K562 (cell line): ENCODE measurements at places on chromosomes 12 and 14. TPM values are rescaled to one million over a fixed set of nuclear protein-coding genes. Genes with fewer than 3 reads are reported as not detected.

DNA sequence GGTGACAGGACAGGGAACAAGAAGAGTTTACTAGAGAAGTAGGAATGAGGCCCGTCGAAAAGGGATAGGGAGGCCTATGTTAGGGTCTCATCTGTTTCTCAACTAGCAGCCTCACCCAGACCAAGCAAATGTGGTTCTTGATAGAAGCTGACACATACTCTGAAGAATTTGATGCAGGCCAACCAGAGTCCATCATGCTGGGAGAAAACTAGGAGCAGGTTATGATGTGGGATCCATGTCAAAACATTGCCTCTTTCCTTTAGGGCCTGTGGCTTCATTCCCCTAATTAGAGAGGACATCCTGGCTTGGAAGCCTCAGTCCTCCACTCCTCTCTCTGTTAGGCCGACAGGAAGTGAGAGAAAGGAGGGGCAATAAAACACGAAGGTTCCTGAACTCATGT, 122.8 kb downstream of the NTF3 start:
- H3K27me3 ChIP-seq = no peaks in the 10 kb centered on the region
- H3K4me3 ChIP-seq = no peak overlapping the region
- H3K36me3 ChIP-seq = no peaks in the 10 kb centered on the region
- no peak for DNase-seq
- no peak overlapping the region for H3K27ac ChIP-seq
- H3K4me1 ChIP-seq = no peaks in the 10 kb centered on the region

GRCh38 chr12:127620735-127621355, 646.1 kb upstream of the TMEM132C start:
- H3K27me3 ChIP-seq = no peaks in the 10 kb centered on the region
- H3K4me1 ChIP-seq = no peaks in the 10 kb centered on the region
- H3K36me3 ChIP-seq = no peaks in the 10 kb centered on the region
- no peak overlapping the region for H3K4me3 ChIP-seq
- H3K27ac ChIP-seq = no peak overlapping the region

OR4E2 gene
- total RNA-seq = not detected in 2 replicates

GRCh38 chr12:101876322-101876860, 989 bp upstream of the DRAM1 start:
- H3K36me3 ChIP-seq = no peaks in the 10 kb centered on the region
- no peak for DNase-seq
- peak overlapping the region; percentile 58; the same call in 1 of the 2 replicates for H3K4me3 ChIP-seq
- peak overlapping the region; percentile 87; the same call in 2 of the 3 replicates for H3K27ac ChIP-seq

DNA sequence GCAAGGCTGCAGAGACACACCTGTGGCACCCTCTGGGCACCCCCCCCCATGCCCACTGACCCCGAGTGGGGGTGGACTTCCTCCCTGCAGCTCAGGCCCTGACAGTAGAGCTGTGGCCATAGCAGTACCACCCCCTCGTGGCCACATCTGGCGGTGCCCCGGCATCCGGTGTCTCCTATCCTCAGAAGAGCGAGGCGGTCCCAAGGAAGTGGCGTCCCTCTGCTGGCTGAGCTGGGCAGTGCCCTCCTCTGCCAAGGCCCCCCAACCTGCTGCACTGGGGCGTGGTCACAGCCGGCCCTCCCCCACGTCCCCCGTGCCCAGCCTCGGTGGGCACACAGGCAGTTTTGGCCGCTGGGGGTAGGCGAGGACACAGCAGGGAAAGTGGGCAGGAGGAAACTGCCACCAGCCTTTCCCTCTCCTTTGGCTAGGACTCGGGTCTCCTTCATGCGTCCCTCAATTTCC, 6.0 kb upstream of the SLC6A12 start:
- peaks cover 3% of the 10 kb centered on the region for H3K27me3 ChIP-seq
- no peak overlapping the region for H3K4me3 ChIP-seq
- no peaks in the 10 kb centered on the region for H3K36me3 ChIP-seq
- no peak overlapping the region for H3K27ac ChIP-seq
- peak; percentile 74 for DNase-seq

GRCh38 chr14:38202444-38203191, 5.1 kb upstream of the SSTR1 start:
- H3K27ac ChIP-seq = no peak overlapping the region
- H3K36me3 ChIP-seq = no peaks in the 10 kb centered on the region
- no peaks in the 10 kb centered on the region for H3K27me3 ChIP-seq
- H3K4me1 ChIP-seq = no peaks in the 10 kb centered on the region
- DNase-seq = no peak

GRCh38 chr12:132513070-132513398, 23.1 kb downstream of the FBRSL1 start:
- no peak overlapping the region for H3K4me3 ChIP-seq
- no peaks in the 10 kb centered on the region for H3K27me3 ChIP-seq
- peaks cover 64% of the 10 kb centered on the region for H3K4me1 ChIP-seq
- DNase-seq = no peak

DNA sequence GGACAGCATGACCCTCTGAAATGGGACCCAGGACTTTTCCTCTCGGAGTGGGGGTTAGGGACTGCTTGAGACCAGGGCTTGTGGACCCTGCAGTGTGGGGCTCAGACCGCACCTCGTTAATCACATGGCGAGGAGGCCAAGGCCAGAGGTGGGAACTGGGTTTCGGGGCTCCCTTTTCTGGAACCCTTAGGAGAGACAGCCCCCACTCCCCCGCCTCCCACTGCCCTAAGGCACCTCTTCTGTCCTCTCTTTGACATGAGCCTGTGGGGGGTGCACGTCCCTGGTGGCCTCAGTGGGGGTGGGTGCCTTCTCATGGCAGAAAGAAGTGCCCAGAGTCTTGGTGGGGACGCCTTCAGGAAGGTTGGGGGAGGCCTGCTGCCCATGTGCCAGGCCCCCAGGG, 24.3 kb downstream of the RTL1 start:
- H3K36me3 ChIP-seq = no peaks in the 10 kb centered on the region
- no peaks in the 10 kb centered on the region for H3K4me1 ChIP-seq
- H3K27me3 ChIP-seq = no peaks in the 10 kb centered on the region
- no peak overlapping the region for H3K4me3 ChIP-seq
- DNase-seq = no peak

GRCh38 chr12:93595351-93595750, 22.9 kb downstream of the SOCS2 start:
- H3K27me3 ChIP-seq = no peaks in the 10 kb centered on the region
- H3K4me1 ChIP-seq = peaks cover 4% of the 10 kb centered on the region; the same call in 1 of the 2 replicates
- no peak for DNase-seq
- H3K27ac ChIP-seq = peak overlapping the region; percentile 21; the same call in 2 of the 3 replicates

DNA sequence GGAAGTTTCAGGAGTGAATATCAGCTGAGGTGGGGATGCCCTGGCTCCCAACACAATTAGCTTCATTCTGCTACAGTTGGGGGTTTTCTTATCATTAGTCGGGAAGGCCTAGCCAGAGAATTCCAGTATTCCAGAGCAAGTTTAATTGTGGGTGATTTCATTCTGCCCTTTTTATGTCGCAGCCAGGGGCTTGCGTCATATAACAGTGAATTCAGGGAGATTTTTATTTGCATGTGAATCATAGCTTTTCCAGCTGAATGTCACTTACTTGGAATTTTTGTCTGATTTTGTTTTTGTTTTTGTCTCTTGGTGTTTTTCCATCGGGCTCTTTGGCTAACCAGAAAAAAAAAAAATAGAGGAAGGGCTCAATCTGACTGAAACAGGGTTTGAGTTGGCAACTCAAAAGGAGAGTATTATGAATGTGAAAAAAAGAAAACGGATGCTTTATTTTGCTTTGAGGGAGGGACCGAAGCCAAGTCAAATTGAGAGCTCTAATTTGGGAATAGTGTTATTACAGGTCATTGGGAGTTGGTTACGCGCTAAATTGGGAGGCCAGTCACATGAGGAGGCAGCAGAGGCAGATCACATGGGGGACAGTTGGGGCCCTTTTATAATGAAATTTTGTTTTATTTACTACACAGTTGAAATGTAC, 119.4 kb downstream of the SAMD4A start:
- H3K4me1 ChIP-seq = no peaks in the 10 kb centered on the region; the same call in 1 of the 2 replicates
- H3K27ac ChIP-seq = no peak overlapping the region
- no peaks in the 10 kb centered on the region for H3K27me3 ChIP-seq
- peaks cover 18% of the 10 kb centered on the region; the same call in 2 of the 3 replicates for H3K36me3 ChIP-seq
- H3K4me3 ChIP-seq = no peak overlapping the region
- DNase-seq = no peak

- no peaks in the 10 kb centered on the region for H3K36me3 ChIP-seq
- DNase-seq = no peak
- H3K4me3 ChIP-seq = no peak overlapping the region
- H3K27me3 ChIP-seq = no peaks in the 10 kb centered on the region
Observed at GRCh38 chr12:99138393-99138792, 493.3 kb downstream of the APAF1 start.

PRB3 gene
- total RNA-seq = not detected in 2 replicates

KRT74 gene
- total RNA-seq = not detected in 2 replicates

CNTN1 gene
- 0.16 TPM in 1 of 2 replicates, not detected in the other for total RNA-seq

- DNase-seq = no peak
- H3K4me1 ChIP-seq = no peaks in the 10 kb centered on the region
- H3K4me3 ChIP-seq = no peak overlapping the region
- peaks cover 4% of the 10 kb centered on the region; the same call in 2 of the 3 replicates for H3K27me3 ChIP-seq
- H3K27ac ChIP-seq = no peak overlapping the region
Observed at GRCh38 chr12:2649201-2650030, 145.4 kb upstream of the FKBP4 start.

IAPP gene
- total RNA-seq = not detected in 2 replicates

DNA sequence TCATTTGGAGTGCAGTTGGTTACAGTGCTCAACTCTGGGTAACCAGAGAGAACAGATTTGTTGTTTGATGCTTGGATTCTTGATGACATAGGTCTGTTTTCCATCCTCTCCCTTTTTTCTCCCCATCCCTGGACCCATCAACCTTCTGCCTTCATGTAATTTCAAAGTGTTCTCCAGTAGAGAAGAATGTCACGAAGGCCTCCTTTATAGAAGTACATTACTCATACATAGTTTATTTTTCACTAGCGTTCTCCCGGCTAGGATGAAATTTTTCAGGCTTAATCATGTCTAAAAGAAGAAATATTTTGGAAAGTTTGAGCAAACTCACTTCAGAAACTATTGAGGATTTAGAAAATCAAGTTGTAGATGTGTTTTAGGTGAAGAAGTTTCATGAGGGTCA, 20.9 kb upstream of the APPL2 start:
- no peak overlapping the region for H3K27ac ChIP-seq
- no peak overlapping the region for H3K4me3 ChIP-seq
- H3K4me1 ChIP-seq = peaks cover 10% of the 10 kb centered on the region; the same call in 2 of the 3 replicates
- H3K36me3 ChIP-seq = no peaks in the 10 kb centered on the region
- H3K27me3 ChIP-seq = peaks cover 5% of the 10 kb centered on the region

GRCh38 chr12:92568691-92569090, 134.1 kb upstream of the PLEKHG7 start:
- H3K27me3 ChIP-seq = no peaks in the 10 kb centered on the region
- H3K36me3 ChIP-seq = no peaks in the 10 kb centered on the region
- no peak for DNase-seq
- H3K4me3 ChIP-seq = no peak overlapping the region
- no peak overlapping the region for H3K27ac ChIP-seq

DNA sequence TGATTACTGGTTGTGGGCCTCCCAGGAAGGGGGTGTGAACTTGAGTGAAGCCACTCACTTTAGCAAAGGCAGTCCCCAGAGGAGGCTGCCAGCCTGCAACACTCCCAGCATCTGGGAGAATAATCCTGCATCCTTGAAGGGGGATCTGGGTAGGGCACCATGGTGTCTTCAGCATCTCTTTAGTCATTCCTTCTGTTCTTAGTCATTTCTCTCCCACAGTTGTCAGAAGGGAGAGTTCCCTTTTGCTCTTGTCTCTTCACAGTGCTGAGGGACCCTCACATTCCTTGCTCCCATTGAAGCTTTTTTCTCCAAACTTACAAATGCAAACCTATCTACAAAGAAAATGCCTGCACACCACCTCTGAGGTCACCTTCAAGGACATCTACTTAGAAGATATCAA, 48.1 kb upstream of the CIT start:
- no peaks in the 10 kb centered on the region for H3K4me1 ChIP-seq
- no peak overlapping the region for H3K4me3 ChIP-seq
- H3K27me3 ChIP-seq = peaks cover 17% of the 10 kb centered on the region; the same call in 2 of the 3 replicates
- H3K27ac ChIP-seq = no peak overlapping the region
- DNase-seq = no peak
- no peaks in the 10 kb centered on the region for H3K36me3 ChIP-seq

ART4 gene
- not detected in 2 replicates for total RNA-seq

GRCh38 chr12:118011377-118011776, 5.1 kb upstream of the RFC5 start:
- peaks cover 14% of the 10 kb centered on the region; the same call in 1 of the 2 replicates for H3K27me3 ChIP-seq
- DNase-seq = no peak
- peaks cover 16% of the 10 kb centered on the region; the same call in 2 of the 3 replicates for H3K4me1 ChIP-seq
- no peak overlapping the region for H3K27ac ChIP-seq

DNA sequence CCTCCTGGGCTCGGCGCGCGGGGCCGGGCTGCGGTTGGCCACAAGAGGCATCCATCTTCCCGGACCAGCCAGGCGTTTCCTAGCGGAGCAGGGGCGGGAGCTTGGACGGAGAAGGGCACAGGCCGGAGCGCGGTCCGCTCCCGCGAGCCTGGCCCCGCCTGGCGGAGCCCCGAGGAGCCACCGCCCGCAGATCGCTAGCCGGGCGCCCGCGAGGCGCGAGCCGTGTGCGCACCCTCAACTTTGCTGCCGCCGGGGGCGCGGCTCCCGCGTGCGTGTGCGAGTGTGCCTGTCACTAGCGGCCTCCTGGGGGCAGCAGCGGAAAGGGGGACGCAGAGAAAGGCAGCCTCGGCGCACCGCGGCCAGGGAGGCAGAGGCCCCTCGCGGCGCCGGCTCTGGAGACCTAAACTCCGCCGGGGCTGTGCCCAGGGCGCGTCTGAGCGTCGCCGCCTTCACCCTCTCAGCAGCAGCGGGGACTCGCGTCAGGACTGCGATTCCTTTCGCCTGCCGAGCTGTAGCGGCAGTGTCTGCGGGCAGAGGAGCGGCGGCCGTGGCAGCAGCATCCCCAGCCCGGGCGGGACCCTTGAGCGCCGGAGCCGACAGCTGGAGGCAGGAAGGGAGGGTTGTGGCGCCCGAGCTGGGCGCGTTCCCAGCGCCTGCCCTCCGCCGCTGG, 644 bp upstream of the SRGAP1 start:
- peaks cover 6% of the 10 kb centered on the region; the same call in 2 of the 3 replicates for H3K4me1 ChIP-seq
- peaks cover 25% of the 10 kb centered on the region for H3K27me3 ChIP-seq
- H3K4me3 ChIP-seq = peak overlapping the region; percentile 50
- H3K27ac ChIP-seq = no peak overlapping the region
- no peaks in the 10 kb centered on the region for H3K36me3 ChIP-seq

DNA sequence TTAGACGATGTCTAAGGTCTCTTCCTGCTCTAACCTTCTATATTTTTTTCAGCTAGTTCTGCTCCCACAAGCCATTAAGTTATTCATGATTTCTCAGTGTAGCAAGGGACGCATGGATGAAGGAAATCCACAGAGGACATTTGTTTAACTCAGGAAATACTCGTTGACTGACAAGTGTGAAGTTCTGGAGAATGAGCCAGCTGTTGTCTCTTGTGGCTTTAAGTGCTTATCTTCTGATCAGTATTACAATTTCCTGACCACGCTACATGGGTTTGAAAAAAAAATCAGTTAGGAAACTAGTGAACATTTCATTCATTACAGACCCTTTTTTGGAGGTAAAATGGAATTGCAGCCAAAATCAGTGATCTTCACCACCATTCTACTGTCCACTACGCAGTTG, 53.1 kb downstream of the GUCY2C start:
- H3K27me3 ChIP-seq = no peaks in the 10 kb centered on the region
- no peak overlapping the region for H3K4me3 ChIP-seq
- no peaks in the 10 kb centered on the region for H3K36me3 ChIP-seq
- no peak overlapping the region for H3K27ac ChIP-seq
- no peak for DNase-seq

GRCh38 chr14:85040046-85040685, 489.8 kb upstream of the FLRT2 start:
- H3K4me1 ChIP-seq = no peaks in the 10 kb centered on the region
- no peak overlapping the region for H3K27ac ChIP-seq
- DNase-seq = no peak
- H3K27me3 ChIP-seq = no peaks in the 10 kb centered on the region
